ENCODE measurements at places on chromosomes 7 and 10.

- no peak overlapping the region for H3K4me3 ChIP-seq
- no peaks in the 10 kb centered on the region for H3K36me3 ChIP-seq
- no peak for DNase-seq
- no peaks in the 10 kb centered on the region for H3K27me3 ChIP-seq
- no peak overlapping the region for H3K27ac ChIP-seq
Measured at GRCh38 chr7:41819645-41820044, 116.8 kb upstream of the INHBA start.

DNA sequence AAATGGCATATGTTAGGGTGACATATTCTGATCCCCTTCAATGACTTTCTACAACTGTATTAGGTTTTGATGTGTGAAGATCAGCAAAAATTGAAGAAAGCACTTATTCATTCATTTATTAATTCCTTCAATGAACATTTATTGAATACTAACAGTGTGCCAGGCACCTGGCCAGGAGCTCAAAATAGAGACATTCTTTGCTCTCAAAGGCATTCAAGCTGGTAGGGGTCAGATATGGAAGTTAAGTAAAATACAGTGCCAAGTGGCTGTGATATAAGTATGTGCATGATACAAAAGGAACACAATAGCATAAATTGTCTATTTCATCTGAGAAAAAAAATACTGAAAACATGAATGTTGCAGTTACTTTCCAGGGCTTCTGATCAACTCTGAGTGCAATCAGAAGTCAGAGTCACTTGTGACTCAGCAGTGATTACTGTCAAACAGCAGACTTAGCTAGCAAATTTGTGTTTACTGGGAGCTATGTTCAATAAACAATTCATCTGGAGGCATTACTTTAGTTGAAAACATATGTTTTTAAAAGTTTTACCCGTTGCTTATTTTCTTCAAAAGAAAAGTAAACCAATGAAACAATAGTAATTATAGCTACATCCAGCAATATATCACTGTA lies 60.4 kb upstream of the CACNB2 start:
- no peaks in the 10 kb centered on the region for H3K36me3 ChIP-seq
- no peaks in the 10 kb centered on the region for H3K4me1 ChIP-seq
- no peak overlapping the region for H3K4me3 ChIP-seq
- peaks cover 5% of the 10 kb centered on the region for H3K27me3 ChIP-seq

DNA sequence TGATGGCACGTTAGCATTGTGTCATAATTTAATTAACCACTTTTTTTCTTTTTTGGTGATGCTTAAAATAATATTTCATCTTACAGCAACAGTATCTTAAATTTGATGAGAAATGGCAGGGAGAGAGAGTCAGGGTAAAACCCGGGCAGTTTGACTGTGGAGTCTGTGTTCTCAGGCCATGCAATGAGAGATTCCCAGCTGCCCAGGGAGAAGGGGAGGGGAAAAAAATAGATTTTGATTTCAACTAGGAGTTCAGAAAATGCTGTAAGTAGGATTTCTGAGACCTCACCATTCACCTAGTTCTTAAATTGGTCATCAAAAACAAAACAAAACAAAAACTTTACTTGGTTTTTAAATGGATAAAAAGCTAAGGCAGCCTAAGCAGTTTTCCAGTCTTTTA lies 37.4 kb upstream of the XPNPEP1 start:
- no peak overlapping the region for H3K27ac ChIP-seq
- peaks cover 22% of the 10 kb centered on the region for H3K4me1 ChIP-seq
- no peaks in the 10 kb centered on the region for H3K36me3 ChIP-seq
- no peak for DNase-seq
- H3K4me3 ChIP-seq: no peak overlapping the region

DNA sequence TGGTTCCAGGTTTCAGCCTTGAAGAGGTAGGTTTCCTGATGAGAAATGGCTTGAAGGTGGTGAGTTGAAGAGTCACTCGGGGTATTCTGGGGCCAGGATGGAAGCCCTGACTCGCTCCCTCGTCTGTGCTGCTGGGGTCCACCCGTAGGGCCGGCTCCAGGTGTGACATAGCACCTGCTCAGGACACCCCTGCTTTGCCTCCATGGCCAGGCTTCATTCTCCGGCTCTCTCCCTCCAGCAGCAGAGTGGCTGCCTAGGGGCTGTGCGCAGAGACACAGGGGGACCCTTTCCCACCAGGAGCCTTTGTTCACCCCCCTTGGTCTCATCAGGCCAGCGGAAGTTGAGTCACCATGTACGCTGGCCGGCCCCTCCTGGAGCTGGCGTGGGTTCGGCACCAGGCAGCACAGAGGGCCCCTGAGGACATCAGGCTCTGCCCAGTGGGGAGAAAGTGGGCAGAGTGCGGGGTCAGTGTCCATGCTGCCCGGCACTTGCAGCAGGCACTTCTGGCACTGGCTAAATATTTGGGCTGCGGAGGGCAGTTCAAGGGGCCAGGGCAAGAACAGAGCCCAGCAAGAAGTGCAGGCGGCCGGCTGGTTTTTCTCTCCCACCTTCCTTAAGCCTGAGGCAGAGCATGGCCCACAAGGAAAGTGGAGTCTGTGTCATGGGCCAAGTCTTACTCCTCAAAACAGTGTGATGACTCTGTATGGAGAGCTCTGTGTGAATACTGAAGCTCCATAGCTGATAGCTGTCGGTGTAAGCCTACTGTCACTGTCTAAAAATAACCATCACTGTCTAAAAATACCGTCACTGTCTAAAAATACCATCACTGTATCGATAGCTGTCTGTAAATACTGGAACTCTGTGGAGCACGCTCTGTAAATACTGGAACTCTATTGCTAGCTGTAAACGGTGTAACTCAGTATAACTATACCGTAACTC lies 3.7 kb upstream of the PRKAR1B start:
- H3K36me3 ChIP-seq: peaks cover 39% of the 10 kb centered on the region
- no peaks in the 10 kb centered on the region for H3K27me3 ChIP-seq
- peaks cover 17% of the 10 kb centered on the region for H3K4me1 ChIP-seq
- H3K27ac ChIP-seq: peak overlapping the region; percentile 65
- no peak for DNase-seq
- no peak overlapping the region for H3K4me3 ChIP-seq

DNA sequence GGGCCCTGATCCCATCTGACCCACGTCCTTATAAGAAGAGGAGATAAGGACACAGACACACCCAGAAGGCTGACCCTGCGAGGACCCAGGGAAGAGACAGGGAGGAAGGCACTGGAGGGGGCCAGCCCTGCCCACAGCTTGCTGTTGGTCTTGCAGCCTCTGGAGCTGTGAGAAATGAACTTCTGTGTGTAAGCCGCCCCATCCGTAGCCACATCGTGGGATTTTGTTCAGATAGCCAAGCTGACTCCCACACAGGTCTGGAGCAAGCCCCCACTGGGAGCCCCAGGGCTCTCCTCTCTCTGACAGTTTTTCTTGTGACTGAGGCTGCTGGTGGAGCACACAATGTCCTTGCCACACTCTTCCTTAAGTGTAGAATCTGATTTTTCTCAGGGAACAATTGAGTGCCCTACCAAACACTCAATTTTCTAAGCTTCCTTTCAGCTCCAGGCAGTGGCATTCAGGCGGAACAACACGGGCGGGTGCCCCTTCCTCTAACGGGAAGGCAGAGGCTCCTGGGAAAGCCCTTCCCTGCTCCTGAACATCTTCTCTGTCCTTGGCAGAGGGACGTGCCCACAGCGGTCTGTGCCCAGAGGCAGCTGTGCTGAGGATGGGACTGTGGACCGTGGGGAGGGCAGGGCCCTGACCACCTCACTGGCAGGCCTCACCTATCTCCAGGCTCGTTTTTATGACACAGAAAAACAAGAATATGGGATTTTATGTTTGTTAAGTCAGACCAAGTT lies 160.6 kb upstream of the SHH start:
- DNase-seq: no peak
- peaks cover under 1% of the 10 kb centered on the region for H3K27me3 ChIP-seq
- H3K36me3 ChIP-seq: no peaks in the 10 kb centered on the region
- H3K27ac ChIP-seq: no peak overlapping the region
- no peak overlapping the region for H3K4me3 ChIP-seq

GRCh38 chr10:50997461-50997860 lies 76.8 kb upstream of the PRKG1 start:
- no peak for DNase-seq
- H3K4me1 ChIP-seq: peaks cover 7% of the 10 kb centered on the region
- no peaks in the 10 kb centered on the region for H3K36me3 ChIP-seq
- H3K27ac ChIP-seq: no peak overlapping the region
- no peak overlapping the region for H3K4me3 ChIP-seq

DNA sequence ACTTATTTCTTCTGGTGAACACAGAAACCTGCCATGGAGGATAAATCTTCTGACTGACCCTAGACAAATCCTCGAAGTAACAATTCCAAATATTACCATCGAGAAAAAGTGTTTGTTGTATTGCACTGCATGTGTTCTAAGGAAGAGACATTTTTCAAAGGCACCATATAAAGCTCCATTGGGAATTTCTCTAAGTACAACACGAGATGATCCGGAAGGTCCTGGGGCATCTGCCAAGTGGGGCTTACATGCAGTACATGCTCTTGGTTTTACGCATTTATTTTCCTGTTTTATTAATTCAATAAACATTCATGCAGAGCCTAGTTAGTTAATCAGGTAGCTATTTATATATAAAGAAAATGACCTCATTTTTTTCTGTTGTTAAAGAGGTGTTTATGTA lies 692.0 kb upstream of the IGFBP3 start:
- H3K36me3 ChIP-seq: no peaks in the 10 kb centered on the region
- H3K4me3 ChIP-seq: no peak overlapping the region
- no peaks in the 10 kb centered on the region for H3K4me1 ChIP-seq
- H3K27ac ChIP-seq: no peak overlapping the region
- H3K27me3 ChIP-seq: no peaks in the 10 kb centered on the region

- no peaks in the 10 kb centered on the region for H3K27me3 ChIP-seq
- H3K4me3 ChIP-seq: no peak overlapping the region
- DNase-seq: no peak
- no peaks in the 10 kb centered on the region for H3K4me1 ChIP-seq
- H3K27ac ChIP-seq: no peak overlapping the region
Measured at GRCh38 chr10:133401981-133402725, 8.2 kb downstream of the MTG1 start.

DNA sequence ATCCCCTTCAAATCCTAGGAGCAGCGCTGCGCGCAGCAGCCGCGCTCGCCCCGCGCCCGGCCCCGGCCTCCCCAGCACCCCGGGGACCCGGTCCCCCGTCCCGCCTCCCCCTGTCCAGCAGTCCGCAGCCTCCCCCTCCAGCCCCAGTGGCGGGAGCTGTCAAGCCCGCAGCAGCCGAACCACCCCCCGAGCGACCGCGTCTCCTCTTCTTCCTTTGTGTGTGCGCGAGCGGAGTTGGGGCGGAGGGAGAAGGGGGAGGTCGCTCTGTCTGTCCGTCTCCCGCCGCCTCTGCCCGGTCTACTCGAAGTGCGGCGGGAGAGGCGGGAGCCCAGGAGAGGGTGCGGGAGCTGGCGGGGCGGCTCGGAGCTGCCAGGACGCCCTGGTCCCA lies 375 bp upstream of the CHN2 start:
- peak overlapping the region; percentile 74 for H3K27ac ChIP-seq
- H3K36me3 ChIP-seq: no peaks in the 10 kb centered on the region
- peaks cover 3% of the 10 kb centered on the region for H3K27me3 ChIP-seq
- no peak for DNase-seq
- peaks cover 32% of the 10 kb centered on the region for H3K4me1 ChIP-seq
- H3K4me3 ChIP-seq: peak overlapping the region; percentile 86

GRCh38 chr10:132311338-132311939 lies 3.7 kb upstream of the STK32C start:
- peaks cover 5% of the 10 kb centered on the region for H3K4me1 ChIP-seq
- no peak overlapping the region for H3K4me3 ChIP-seq
- H3K27ac ChIP-seq: no peak overlapping the region

DNA sequence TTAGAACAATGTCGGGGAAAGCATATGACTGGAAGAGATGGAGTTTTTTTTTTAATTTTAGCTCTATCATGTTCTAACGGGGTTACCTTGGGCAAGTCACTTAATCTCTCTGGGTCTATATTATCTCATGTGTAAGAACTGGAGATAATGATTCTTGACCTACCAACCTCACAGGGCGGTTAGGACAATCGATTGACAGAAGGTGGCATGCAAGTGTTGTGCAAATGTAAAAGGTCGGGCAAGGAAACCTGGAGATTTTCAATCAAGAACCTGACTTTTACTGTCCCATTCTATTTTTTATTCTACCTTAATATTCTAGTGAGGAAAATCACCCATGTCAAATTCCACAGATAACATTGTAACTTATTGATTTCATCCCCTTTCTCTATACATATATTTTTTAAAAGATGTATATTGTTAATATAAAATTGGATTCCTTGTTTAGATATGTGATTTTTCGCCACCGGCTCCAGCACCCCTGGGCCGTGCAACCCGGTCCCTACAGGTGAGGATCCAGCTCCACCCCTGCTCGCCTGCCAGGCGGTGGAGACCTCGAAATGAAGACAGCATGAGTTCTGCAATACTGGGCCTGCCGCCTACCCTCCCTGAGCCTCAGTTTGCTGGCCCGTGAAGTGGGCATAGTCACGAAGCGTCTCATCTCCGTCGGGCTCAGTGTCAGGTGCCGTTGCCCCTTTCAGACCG lies 497.6 kb upstream of the PHF14 start:
- DNase-seq: no peak
- H3K27me3 ChIP-seq: no peaks in the 10 kb centered on the region
- no peaks in the 10 kb centered on the region for H3K36me3 ChIP-seq
- H3K4me3 ChIP-seq: no peak overlapping the region
- no peak overlapping the region for H3K27ac ChIP-seq

GRCh38 chr10:95610727-95611126 lies 45.8 kb downstream of the ALDH18A1 start:
- no peak overlapping the region for H3K4me3 ChIP-seq
- H3K27ac ChIP-seq: no peak overlapping the region
- H3K4me1 ChIP-seq: peaks cover 27% of the 10 kb centered on the region
- DNase-seq: no peak
- H3K36me3 ChIP-seq: peaks cover 95% of the 10 kb centered on the region
- no peaks in the 10 kb centered on the region for H3K27me3 ChIP-seq
